ENCODE measurements at places on chromosomes 12 and 14.

DNA sequence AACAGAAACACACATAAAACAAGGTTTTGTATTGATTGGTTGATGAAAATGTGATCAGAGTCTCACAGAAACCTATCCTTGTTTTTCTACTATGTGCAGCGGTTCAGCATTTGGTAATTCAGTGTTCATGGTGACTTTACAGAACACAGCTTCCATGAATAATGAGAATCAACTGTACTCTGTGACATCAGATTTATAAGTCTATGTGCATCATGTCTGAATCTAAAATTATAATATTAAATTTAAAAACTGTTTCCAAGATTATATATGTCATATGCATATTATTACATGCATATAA lies 104.3 kb downstream of the SLC16A7 start:
- no peaks in the 10 kb centered on the region for H3K4me1 ChIP-seq
- no peak overlapping the region for H3K27ac ChIP-seq
- H3K36me3 ChIP-seq, result peaks cover under 1% of the 10 kb centered on the region
- H3K27me3 ChIP-seq, result no peaks in the 10 kb centered on the region

DNA sequence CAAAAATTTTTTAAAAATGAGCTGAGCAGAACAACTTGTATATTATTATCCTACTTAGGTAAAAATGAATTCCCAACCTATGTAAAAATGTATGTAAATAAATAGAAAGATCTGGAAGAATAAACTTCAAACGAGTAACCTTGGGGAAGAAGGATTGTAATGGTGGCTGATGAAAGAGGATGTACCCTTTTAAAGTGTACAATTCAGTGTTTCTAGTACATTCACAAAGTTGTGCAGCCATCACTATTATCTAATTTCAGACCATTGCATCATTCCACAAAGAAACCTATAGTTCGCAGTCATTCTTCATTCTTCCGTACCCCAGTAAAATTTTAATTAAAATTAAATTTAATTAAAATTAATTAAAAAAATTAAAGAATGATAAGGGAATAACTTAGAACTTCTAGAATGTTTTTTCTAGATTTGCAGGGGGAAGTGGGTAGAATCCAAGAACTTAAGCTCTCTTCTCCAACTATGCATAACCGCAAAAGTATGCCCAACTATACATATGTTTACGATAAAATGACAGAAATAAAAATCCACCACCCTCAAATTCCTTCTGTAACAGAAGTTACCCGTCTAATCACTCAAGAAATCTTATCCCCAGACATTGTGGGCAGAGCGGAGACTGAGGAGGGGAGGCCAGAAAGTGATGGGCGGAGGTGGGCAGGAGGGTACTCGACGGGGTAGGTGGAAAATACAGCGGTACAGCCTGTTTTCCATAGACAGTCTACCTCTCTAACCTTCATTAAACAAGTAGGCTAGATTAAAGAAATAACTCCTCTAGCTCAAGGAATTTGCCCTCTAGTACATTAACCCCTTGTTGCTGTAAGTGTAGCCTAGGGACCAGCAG lies 921 bp downstream of the DEPDC4 start:
- peaks cover 7% of the 10 kb centered on the region for H3K36me3 ChIP-seq
- H3K27me3 ChIP-seq, result no peaks in the 10 kb centered on the region
- H3K4me1 ChIP-seq, result peaks cover 33% of the 10 kb centered on the region
- H3K4me3 ChIP-seq, result peak overlapping the region; percentile 99
- peak overlapping the region; percentile 95 for H3K27ac ChIP-seq

GRCh38 chr14:69695322-69696203 lies 71.4 kb upstream of the SRSF5 start:
- peaks cover 90% of the 10 kb centered on the region for H3K4me1 ChIP-seq
- H3K36me3 ChIP-seq, result peaks cover 17% of the 10 kb centered on the region
- DNase-seq, result no peak
- H3K27me3 ChIP-seq, result no peaks in the 10 kb centered on the region
- peak overlapping the region; percentile 85 for H3K27ac ChIP-seq

DNA sequence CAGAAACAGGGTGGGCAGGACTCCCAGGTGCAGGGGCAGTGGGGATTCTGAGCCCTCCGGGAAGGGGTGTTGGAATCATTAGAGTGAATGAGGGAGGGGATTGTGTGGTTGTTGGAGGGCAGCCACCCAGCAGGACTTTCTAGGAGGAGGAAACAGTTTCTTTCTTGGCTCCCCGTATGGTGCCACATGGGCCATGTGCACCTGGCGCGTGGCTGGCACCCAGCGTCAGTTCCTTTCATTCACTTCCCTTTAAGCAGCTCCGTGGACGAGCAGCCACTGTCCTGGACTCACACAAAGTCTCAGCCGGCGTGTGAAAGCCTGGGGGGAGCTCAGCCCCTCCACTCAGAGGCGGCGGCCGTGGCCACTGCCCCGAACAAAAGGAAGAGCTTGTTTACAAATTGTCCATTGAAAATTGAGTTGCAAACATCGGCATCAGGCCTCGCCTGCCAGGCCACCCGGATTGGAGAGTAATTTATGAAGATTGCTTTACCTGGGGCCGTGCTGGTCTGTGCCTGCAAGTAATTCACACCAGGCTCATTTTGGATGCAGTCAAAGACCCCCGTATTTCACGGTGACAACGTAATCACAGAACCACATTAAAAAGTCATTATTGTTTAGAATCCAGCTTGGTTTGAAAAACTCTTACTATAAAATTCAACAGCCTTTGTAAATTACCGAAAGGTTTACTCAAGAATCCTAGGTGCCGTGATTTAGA lies 101.7 kb upstream of the C14orf180 start:
- no peak overlapping the region for H3K27ac ChIP-seq
- no peaks in the 10 kb centered on the region for H3K36me3 ChIP-seq
- H3K4me3 ChIP-seq, result no peak overlapping the region
- peaks cover 11% of the 10 kb centered on the region for H3K27me3 ChIP-seq
- DNase-seq, result no peak
- no peaks in the 10 kb centered on the region for H3K4me1 ChIP-seq

GRCh38 chr12:32603858-32604257 lies 75.2 kb upstream of the DNM1L start:
- H3K4me1 ChIP-seq, result no peaks in the 10 kb centered on the region
- no peaks in the 10 kb centered on the region for H3K36me3 ChIP-seq
- DNase-seq, result no peak
- no peak overlapping the region for H3K4me3 ChIP-seq
- no peak overlapping the region for H3K27ac ChIP-seq
